D341Med (cell line): ENCODE measurements at places on chromosomes 1 and 21.

DNA sequence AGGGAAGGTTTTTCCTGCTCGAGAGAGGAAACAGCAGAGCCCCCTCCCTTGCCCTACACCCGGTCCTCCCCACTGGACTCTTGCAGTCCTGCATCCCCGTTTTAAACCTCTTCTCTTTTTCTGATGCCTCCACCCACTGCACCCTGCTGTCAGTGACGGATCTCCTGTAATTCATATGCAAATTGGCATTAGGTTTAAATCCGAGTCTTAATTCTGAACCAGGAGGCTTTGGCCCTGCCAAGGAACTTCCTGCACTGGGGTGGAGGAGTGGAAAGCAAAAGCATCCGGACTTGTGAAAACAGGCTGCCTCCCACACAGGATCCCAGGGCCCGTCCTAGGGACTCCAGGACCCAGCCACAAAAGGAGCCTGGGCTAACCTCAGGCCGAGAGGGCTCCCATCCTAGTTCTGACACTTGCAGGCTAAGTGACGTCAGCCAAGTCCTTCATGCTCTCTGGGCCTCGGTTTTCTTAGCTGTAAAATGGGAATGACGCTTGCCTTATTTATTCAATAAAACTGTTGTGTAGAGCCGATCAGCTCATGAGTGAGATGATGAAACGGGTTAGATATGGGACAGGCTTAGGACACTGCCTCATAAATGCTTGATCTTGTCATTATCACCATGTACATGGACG lies 613.3 kb downstream of the AJAP1 start:
- no peak for DNase-seq

DNA sequence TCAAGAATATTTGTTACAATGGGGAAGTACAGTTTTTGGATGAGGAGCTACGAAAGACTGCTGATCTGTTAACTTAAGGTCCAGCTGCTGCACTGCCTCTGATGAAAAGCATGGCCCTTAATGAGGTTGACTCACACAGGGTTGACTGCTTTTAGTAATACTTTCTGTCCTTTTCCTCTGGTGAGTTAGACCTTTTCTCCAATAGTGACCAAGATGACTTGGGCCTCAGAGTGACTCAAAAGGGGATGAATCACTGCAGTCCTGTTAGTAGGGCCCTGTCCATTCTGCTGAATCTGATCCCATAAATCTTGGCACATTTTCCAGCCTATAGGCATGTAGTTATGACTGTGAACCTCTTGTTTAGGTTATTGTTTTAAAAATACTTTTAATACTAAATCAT lies 2.7 kb downstream of the DISP1 start:
- no peak for DNase-seq

DNA sequence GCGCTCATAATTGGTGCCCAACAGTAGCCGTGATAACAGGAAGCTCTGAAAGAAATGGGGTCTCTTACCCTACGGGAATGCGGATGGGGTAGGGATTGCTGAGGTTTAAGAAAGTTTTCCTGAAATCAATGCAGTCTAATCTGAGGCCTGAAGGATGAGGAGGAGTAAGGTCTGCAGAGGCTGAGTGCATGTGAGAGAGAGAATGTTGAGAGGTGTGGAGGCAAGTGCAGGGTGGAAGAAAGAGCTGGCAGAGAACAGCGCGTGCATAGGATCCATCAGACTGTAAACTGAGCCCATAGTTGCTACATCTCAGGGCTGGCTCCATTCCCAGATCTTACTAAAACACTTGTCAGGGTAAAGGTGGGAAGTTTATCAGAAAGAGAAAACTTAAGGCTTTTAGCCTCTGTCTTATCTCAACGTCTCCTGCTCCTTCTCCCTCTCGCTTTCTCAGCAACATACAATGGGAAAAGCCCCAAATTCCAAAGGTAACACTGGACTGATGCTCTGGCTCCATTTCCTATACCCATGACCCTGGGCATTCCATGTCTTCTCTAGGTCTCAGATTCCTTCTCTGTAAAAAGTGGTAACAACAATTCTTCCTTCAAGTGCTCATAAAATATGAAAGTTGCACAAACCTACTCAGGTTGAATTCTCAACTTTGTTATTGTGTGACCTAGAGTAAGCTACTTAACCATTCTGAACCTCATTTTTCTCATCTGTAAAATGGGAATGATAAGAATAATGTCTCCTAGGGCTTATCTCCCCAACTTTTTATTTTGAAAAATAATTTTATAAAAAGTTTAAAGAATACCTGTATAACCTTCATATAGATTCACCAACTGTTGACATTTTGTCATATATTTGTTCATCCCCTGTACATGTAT lies 75.2 kb downstream of the SH3GLB1 start:
- DNase-seq, result no peak

GRCh38 chr1:208045463-208046260 lies 134.7 kb upstream of the CD34 start:
- peak; percentile 58 for DNase-seq

DNA sequence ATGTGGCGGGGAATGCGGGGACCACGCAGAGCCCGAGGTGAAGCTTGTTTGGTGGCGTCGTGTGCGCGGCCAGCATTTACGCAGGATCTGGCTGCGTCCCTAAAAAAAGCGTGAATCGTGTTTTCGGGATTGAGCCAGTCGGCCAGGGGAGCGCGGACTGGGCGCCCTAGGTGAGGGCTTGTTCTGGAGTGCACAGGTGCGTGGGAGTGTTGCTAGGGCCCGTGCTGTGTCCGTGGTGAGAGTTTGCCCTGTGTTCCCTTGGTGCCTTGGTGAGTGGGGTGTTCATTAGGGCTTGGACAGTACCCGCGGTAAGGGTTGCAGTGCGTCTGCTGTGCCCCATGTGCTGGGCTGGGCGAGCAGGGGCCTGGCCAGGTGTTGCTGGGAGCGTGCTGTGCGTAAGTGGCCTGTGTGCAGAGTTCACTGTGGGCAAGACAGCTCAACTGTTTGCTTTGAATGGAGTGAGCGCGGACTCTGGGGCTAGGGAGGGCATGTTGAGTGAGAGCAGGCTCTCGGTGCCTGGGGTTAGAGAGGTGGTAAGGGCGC lies 673 bp downstream of the CD46 start:
- DNase-seq, result peak; percentile 38

DNA sequence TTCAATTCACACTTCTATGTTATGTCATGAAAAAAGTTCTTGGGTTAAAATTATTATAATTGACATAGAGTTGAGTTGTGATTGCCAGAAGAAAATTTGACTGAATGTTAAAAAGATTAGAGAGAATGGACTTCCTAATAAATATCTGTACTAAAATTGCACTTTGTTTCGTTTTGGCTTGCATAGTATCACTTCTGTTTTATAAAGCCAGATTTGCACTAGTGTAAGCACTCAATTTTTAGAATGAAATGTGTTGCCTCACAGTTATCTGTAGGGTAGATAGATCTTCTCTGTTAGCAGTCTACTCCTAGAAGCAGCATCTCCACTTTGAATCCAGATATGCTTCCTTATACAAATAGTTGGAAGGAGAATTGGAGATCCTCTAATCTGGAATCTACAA lies 95.2 kb upstream of the MPC2 start:
- no peak for DNase-seq

- no peak for DNase-seq
Observed at GRCh38 chr1:99869304-99869703, 19.1 kb downstream of the AGL start.

DNA sequence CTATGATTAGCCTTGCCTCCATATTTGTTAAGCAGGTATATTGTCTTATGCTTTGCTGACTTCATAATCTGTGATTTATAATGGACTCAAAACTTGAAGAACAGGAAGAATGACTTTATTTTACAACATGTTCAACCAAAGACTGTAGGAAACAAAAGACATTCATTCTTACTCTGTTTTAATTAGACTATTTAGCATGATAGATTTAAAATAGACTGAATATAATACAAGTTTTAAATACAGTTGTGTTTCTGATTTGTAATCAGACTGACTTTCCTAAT lies 63.1 kb downstream of the CDC14A start:
- DNase-seq, result no peak

DNA sequence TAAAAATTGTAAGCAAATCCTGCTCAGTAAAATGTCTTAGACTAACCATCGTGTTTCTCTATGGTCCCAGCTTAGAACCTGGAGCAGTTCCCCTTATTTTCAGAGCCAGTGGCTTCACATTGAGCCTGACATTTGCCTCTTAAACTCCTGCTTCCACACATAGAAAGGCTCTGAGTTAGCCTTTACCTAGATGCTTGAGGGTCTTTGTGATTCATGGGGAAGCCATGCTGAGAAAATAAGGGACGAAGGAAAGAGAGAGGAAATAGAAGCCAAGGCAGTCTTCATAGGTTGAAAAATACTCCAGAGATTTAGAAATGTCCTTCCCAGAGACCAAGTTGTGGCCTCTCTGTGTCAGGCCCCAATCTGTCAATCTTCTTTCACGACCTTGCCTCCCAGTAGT lies 16.1 kb upstream of the RBBP5 start:
- DNase-seq, result no peak

DNA sequence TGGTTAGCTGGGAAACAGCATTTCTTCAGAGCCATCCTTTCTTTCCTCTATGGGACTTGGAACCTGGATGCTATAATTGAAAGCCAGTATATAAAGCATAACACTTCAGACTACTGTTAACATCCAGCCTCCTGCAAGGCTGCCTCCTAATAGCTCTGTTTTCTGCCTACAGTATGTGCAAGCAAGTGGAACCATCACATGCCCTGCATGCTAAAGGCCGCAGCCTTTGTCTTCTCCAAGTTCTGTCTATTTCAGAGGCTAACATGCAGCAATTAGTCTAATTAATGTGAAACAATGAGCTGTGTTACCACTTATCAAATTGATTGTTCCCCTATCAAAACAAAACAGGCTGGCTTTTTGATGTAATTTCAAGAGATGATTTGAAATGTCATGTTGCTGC lies 82.7 kb upstream of the ESRRG start:
- DNase-seq, result no peak

GRCh38 chr21:14545906-14546480 lies at the start of gene SAMSN1:
TSS of gene SAMSN1 (minus strand) at chr21:14546315. CDS start at chr21:14546261, 54 bp downstream.
- no peak for DNase-seq

- no peak for DNase-seq
Observed at GRCh38 chr21:38475519-38475918, 22.8 kb downstream of the ERG start.

- no peak for DNase-seq
Observed at GRCh38 chr1:150545486-150546032, 3.6 kb upstream of the ADAMTSL4 start.

DNA sequence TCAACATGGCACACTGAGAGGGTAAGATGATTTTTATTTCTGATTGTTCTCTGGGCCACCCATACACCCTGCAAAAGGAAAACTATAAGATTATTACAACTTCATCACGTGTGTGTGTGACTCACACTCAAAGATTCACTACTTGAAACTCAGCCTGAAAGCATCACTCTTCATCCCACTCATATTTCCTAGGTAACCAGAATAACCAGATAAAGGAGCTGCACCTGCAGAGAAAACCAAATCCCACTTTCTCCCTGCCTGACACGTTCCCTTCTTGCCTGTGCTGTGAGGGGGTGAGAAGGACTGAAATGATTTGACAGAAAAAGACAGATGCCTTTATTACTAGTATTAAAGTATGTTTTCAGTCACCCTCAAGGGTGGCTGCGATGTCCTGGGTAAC lies 131.6 kb downstream of the TGFBR3 start:
- no peak for DNase-seq

- DNase-seq, result no peak
Observed at GRCh38 chr1:59455206-59455605, 158.3 kb downstream of the FGGY start.

- DNase-seq, result no peak
Observed at GRCh38 chr1:176177764-176178163, 29.3 kb downstream of the COP1 start.

DNA sequence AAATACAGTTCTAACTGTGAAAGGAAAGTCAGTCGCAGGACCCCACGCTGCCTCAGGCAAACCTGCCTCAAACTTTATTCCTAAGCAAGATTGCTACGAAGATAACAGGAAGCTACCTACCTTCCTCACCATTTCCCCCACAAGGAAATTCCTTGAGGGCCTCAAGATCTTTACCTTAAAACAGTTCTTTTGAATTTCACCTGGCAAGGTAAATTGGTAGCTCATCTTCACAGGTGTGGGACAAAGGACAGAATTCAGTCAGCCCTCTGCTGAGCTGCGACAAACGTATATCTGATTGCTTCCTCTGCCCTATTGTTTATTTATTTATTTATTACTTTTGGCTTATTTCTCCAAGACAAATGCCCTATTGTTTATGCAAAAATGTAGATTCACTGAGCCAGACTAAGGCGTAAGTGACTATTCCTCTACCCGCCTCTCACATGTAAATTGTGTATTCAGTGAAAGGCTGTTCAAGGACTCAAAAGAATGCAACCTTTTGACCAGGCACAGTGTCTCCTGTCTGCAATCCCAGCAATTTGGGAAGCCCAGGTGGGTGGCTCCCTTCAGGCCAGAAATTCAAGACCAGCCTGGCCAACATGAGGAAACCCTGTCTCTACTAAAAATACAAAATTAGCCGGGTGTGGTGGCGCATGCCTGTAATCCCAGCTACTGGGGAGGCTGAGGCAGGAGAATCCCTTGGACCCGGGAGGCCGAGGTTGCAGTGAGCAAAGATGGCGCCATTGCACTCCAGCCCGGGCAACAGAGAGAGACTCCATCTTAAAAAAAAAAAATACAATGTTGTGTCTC lies 17.3 kb upstream of the PKNOX1 start:
- no peak for DNase-seq

DNA sequence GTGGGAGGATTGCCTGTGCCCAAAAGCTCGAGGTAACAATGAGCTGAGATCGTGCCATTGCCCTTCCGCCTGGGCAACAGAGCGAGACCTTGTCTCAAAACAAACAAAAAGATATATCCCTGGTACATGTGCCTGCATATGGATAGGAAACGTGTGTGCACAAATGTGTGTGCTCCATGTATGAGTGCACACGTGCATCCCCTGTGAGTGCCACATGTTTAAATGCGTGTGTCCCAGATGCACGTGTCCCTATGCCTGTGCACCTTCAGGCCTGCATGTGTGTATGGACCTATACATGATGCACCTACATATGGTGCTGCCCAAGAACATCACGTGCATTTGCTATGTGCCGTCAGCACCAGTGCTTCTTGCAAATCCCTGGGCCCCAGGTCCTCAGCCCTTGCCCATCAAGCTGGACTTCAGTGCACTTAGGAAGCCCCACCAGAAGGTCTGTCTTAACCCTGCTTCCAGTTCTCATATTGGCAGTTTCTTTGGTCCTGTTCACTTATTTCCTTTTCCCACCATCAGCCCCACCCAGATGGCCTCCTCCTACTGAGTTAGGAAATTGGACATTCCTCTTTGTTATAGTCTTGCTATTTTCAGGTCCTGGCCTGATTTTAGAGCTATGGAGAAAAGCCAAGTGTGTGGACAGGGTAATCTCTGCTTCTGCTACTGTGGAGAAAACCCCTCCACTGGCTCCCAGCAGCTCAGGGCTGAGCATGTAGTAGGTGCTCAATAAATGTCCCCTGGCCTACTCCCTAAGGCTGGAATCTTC lies 15.4 kb downstream of the TIE1 start:
- DNase-seq, result no peak

- DNase-seq, result no peak
Observed at GRCh38 chr1:152864443-152864842, 4.6 kb downstream of the LCE7A start.

- DNase-seq, result no peak
Observed at GRCh38 chr1:183287191-183287675, 101.2 kb downstream of the LAMC2 start.

- no peak for DNase-seq
Observed at GRCh38 chr1:32100807-32101708, 6.8 kb upstream of the KPNA6 start.
